ENCODE measurements at places on chromosomes 1 and 21.

DNA sequence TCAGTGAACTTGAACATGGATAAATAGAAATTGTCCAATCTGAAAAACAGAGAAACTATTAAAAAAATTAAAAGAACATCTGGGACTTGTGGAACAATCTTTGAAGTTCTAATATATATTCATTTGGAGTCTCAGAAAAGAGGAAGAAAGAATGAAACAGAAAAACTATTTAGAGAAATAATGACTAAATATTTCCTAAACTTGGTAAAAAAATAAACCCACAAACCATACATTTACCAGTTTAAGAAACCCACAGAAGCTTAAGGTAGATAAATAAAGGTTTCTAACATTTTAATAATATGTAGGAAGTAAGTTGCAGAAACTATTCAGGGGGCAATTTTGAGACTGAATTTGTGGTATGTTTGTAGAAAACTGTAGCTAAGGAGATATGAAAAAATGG, 437.8 kb downstream of the PTBP2 start:
- no peak for DNase-seq

DNA sequence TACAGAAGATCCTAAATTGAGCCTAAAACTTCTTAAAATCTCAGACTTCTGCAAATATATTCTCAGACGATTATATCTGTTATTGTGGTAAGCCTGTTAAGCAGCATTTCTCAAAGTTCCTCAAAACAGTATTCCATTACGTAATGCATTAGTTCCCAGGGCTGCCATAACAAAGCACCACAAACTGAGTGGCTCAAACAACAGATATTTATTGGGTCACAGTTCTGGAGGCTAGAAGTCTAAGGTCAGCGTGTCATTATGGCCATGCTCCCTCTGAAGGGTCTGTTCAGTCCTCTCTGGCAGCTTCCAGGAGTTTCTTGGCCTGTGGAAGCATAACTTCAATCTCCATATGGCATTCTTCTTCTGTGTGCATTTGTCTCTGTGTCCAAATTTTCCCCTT, 103.5 kb upstream of the ST6GALNAC5 start:
- DNase-seq: no peak

DNA sequence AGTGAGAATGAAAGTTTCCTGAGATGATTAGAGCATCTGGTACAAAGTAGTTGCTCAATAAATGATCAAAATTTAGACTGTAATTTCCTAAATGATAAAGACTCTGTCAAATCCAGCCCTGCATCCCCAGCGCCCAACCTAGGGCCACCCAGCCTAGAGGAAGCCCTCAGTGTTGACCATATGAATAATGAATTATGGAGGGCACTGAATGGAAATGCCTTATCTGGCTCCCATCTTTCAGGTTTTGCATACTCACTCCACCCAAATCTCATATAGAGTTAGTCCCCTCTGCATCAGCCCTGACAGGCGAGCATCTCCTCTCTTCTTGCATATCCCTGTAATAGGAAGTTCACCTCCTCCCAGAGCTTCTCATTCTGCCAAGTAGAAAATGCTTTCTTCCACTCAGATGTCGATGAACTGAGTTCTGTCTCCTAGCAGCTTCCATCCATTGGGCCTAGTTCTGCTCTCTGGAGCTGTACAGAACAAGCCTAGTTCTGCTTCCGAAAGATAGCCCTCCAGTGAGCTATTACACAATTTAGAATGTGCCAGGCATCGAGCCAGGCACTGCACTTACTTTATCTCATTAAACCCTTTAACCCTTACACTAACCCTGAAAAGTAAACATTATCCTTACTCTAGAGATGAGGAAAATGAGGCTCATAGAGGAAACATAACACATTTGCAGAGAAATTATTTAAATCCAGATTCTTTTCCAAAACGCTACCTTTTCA, 20.9 kb downstream of the COA7 start:
- no peak for DNase-seq

GRCh38 chr21:45022348-45022675, 52.1 kb upstream of the ADARB1 start:
- no peak for DNase-seq

GRCh38 chr1:5949085-5949760, 43.0 kb downstream of the NPHP4 start:
- DNase-seq: peak; percentile 14
